ENCODE measurements at places on chromosomes 7 and 10.

- no peak for DNase-seq
Measured at GRCh38 chr10:97013983-97014382, 171.8 kb downstream of the SLIT1 start.

- DNase-seq, result no peak
Measured at GRCh38 chr7:16817536-16817935, 12.7 kb upstream of the AGR2 start.

DNA sequence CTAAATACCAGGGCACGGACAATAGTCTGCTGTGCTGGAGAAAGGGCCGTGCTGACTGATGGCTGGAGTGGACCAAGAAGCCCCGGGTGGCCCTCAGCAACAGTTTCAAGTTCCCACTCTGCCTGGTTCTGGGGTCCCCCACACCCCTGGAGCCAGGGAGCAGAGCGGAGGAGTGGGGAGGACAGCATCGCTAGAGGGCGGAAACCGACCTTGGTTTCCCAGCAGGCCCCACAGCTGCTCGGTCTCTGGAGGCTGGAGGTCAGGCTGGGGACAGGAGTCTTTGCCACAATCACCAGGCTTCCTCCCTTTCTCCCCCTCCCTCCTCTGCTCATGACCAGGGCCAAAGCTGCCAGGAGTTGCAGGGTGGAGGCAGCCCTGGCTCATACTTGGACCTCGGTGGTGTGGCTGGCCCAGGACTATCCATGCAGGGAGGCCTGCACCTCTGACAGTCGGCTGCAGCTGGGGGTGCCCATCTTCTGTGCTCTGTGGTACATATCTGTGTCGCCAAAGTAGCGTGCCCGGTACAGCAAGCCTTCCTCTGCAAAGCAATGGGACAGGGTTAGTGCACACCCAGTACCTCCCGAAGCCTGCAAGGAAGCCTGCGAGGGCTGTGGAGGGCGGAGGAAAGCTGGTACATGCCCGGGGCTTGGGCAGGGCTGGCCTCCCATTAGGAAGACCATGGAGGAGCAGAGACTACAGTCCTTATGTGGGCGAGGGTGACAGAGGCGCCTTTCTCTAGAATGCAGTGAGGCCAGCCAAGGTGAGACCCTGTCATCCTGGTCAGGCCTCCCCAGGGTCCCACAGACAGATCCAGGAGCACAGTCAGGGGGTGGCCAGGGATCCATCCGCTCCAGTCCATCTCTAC is 19.1 kb downstream of the DNAJB12 start:
- no peak for DNase-seq

DNA sequence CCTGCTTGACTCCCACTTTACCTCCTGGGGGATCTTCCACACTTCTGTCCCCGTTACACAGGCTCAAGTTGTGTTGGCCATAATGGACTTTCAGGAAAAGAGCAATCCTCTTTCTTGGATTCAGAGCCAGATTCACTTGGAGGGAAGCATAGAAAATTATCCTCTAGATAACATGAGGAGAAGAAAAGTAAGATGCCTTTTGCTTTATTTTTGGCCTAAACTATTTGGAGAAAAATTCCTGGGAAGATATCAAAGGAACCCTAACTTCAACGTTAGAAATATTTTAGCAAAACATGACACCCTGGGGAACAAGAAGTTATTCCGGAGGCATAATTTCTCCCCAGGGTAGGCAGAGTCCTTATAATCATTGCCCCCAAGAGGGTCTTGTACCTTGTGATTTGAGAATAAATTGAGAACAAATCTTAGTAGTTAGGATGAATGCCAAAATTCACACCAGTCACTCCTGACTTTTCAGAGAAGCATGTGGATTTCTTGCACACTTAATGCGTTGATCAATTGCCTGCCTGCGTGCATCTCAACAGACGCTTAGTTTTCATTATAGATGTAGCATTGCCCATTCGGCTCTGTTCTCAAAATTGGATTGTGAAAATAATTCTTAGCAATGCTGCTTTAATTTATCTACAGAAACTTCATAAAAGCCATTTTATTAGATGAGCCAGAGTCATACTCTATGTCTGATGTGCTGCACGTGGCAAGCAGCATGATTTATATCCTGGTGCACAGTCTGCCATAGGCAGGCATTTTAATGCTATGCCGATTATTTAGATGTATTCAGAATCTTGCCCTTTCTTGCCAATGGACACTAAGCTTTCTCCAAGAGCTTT is 224.4 kb downstream of the C7orf25 start:
- DNase-seq, result no peak

- no peak for DNase-seq
Measured at GRCh38 chr10:62778125-62778524, 26.4 kb upstream of the ADO start.

- DNase-seq, result no peak
Measured at GRCh38 chr10:21234761-21235160, 290.7 kb downstream of the SKIDA1 start.

- no peak for DNase-seq
Measured at GRCh38 chr7:73839743-73840714, 2.3 kb downstream of the METTL27 start.

All from NCI-H1436 (cell line).